ENCODE measurements at places on chromosomes 2 and 18. TPM values are rescaled to one million over a fixed set of nuclear protein-coding genes. Genes with fewer than 3 reads are reported as not detected.

DNA sequence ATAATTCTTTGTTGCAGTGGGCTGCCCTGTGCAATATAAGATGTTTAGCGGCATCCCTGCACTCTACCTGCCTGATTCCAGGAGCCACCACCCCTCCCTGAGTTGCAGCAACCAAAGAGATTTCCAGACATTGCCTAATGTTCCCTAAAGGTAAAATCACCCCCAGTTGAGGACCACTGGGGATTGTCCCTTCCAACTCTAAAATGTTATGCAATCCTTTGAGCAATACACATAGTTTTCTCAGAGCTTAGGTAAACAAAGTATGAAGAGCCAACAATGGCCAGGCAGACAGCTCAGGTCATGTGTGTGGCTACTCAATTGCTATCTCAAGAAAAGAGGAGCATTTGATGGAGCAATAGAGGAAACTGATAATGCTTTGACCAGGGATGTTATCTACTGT lies 87.0 kb downstream of the XDH start:
- no peak for DNase-seq

GRCh38 chr18:36406805-36407204 lies 109.3 kb downstream of the FHOD3 start:
- no peak for DNase-seq

DNA sequence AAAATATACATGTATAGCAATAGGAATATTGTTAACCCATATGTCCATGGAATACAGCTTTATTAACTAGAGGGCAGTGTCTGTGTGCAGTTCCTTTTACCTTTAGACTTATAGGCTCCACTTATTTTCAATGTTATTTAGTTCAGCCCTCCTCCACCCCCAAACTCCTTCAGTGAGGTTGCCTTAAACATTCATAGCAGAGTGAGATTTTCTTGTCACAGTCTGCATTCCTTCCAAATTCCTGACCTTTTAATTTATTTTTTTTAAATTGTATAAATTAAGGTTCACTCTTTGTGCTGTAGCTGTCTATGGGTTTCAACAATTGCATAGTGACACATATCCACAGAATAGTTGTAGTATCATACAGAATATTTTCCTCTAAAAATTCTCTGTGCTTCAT lies 30.9 kb downstream of the TFPI start:
- no peak for DNase-seq

GRCh38 chr18:58023108-58023507 lies 20.9 kb upstream of the NEDD4L start:
- DNase-seq = no peak

DNA sequence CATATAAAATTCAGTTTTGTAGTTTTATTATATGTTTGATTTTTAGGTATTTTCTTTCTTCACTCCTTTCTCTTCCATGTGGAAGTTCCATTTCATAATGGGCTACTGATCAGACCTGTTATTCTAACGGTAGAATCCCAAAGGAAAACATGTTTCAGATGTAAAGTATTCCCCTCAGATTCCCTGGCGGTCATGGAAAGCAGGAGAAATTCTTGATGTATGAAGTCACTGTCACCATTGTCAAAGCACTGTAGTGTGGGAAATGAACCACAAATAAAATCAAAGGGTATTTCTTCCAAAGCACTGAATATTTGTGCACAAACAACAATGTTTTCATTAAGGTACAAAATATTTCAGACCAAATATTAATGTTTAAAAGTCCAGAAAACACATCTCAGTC lies 237.3 kb upstream of the KLHL14 start:
- DNase-seq = no peak

The GALNT1 gene
- total RNA-seq = 118 TPM

The RAX gene
- total RNA-seq = not detected

- DNase-seq = no peak
Observed at GRCh38 chr18:33805592-33805991, 227.6 kb downstream of the ASXL3 start.

GRCh38 chr2:166653185-166653813 lies 159.2 kb upstream of the SCN7A start:
- no peak for DNase-seq

DNA sequence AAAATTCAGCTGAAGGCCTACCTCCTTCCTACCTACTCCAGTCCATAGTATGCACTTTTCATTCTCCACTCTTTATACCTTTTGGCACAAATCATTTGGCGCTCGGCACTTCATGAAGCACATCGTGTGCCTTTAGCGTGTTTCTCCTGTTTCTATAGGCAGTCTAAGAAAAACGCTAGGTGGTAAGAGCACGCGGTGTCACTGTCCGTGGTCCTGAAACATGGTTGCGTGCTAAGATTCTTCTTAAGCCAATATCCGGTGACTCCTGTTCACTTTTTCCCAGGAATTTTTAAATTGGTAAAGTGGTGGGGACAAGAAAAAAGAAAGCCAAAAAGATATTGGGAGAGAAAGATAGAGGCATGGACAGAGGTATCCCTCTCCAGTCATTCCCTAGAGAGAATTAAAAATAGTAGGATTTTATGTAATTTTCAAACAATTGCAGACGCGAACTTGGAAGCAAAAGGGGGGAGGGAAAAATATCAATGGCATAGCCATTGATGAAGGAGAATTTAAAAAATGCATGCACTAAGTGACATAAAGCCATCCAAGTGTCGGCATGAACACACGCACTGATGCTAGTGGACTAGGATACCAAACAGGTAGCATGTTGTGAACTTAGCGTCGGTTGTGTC lies 1.4 kb upstream of the CTNNA2 start:
- DNase-seq = peak; percentile 72

GRCh38 chr2:73212448-73213176 lies 1.4 kb upstream of the SMYD5 start:
- peak; percentile 66 for DNase-seq

The PLCL1 gene
- 2.0 TPM for total RNA-seq
